AG04450 (cell line): ENCODE measurements at places on chromosomes 6 and 20.

GRCh38 chr6:128370072-128370471 is 150.3 kb downstream of the PTPRK start:
- no peak for DNase-seq

GRCh38 chr6:34608321-34609091 is 52.4 kb upstream of the SPDEF start:
- DNase-seq, result no peak

DNA sequence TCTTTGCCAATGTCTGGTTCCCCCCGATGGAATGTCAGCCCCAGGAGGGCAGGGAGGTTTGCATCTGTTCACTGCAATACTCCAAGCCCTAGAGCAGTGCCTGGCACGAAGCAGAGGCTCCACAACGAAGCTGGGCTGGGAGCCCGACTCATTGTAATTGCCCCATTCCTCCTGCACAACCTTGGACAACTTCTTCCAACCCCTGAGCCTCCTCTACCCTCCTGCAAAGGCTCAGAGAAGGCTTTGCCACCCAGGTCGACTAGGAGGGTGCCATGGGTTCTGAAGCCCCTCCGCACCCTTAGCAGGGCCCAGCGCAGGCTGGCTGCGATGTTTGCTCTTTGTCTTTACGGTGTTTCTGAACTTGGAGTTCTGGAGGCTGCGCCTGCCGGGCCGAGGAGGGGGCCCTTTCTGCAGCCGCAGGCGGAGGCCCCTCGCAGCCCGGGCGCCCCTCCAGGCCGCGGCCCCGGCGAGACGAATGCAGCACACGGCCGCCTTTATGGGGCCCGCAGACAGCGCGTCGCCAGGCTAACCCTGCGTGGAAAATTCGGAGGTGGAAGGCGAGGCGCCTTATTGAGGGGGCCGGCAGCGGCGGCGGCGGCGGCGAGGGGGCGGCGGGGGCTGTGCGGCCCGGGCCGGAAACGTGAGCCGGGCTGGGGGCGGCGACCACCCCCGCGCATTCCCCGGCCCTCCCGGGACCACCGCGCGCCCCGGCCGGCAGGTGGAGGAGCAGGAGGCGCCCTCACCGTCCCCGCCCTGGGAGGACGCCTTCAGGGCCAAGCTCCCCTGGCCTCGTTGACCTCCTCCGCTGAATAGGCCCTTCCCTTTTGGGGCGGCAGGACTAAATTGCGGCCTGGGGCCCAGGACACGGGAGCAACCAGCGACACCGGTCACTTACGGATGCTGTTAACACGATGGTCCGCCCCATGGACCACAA is 27.0 kb downstream of the SNAI1 start:
- no peak for DNase-seq

- no peak for DNase-seq
Observed at GRCh38 chr6:39330476-39330875, 8.0 kb upstream of the KCNK16 start.

DNA sequence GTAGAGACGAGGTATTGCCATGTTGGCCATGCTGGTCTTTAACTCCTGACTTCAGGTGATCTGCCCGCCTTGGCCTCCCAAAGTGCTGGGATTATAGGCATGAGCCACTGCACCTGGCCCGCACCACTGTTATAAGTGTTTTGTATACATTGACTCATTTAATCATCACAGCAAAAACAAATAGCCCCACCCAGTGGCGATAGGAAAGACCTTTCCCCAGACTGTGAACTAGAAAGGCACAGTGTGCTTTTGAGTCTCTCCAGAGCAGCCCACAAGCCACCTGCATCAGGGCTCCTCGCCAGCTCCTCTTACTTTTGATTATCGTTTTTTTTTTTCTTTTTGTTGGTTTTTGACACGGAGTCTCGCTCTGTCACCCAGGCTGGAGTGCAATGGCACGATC is 27.9 kb upstream of the ZFP64 start:
- no peak for DNase-seq

DNA sequence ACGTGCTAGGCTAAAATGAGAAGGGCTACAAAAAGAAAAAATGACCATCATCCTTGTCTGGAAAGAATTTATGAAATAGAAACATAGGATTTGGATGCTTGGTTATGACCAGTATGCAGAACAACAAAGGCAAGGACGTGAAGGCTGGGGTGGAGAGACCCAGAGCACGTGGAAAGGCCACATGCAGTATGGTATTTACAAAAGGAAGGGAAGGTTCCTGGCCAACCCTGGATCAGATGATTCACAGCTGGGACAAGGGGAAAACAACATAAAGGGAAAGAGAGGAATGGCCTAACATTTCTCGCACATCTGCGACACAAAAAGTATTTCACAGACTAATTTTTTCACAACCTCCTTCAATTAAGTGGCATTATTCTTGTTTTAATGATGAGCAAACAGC is 8.2 kb downstream of the STX7 start:
- no peak for DNase-seq

GRCh38 chr6:1461207-1461606 is 71.8 kb downstream of the FOXF2 start:
- DNase-seq, result no peak

DNA sequence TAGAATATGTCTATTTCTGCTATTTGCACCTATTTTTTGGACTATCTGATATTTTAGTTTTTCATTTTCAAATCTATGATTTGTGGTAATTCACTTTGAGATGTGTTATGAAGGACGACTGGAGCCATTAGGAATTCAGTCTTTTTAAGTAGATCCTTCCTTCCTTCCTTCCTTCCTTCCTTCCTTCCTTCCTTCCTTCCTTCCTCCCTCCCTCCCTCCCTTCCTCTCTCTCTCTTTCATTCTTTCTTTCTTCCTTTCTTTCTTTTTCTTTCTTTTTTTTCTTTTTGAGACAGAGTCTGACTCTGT is 46.1 kb upstream of the ENPP1 start:
- DNase-seq, result no peak
